Activated naive CD4-positive, alpha-beta T cell treated with anti-CD3 and anti-CD28 coated beads, Interleukin-2, amount 50 U/mL, for 72 hours (primary cell): ENCODE measurements at places on chromosomes 1 and 21. TPM values are rescaled to one million over a fixed set of nuclear protein-coding genes. Genes with fewer than 3 reads are reported as not detected.

The ERG gene
- not detected for total RNA-seq

The IFI44 gene
- total RNA-seq: 13.0 TPM

The SCNM1 gene
- total RNA-seq: 83.9 TPM

The GPR157 gene
- 4.5 TPM for total RNA-seq

The HJV gene
- not detected for total RNA-seq

The C1orf226 gene
- 0.14 TPM for total RNA-seq

The KRTAP12-2 gene
- total RNA-seq: not detected

The RIT1 gene
- total RNA-seq: 33.1 TPM

The IGFN1 gene
- total RNA-seq: not detected

The GPR52 gene
- 0.57 TPM for total RNA-seq

The APOBEC4 gene
- not detected for total RNA-seq

The LCE3E gene
- not detected for total RNA-seq

The RHD gene
- not detected for total RNA-seq

The TNNI3K gene
- 0.98 TPM for total RNA-seq

The TRAPPC10 gene
- 59.5 TPM for total RNA-seq

The LCE1A gene
- not detected for total RNA-seq

The AGTRAP gene
- 9.7 TPM for total RNA-seq

The PLEKHA6 gene
- total RNA-seq: 1.0 TPM

The ADAMTSL4 gene
- total RNA-seq: 2.9 TPM

The KCNC4 gene
- 27.1 TPM for total RNA-seq

The CPTP gene
- 12.2 TPM for total RNA-seq

The DCST2 gene
- 1.8 TPM for total RNA-seq

The FNDC10 gene
- 0.18 TPM for total RNA-seq

The HSD3B1 gene
- not detected for total RNA-seq

The DIO1 gene
- not detected for total RNA-seq

The GRHL3 gene
- not detected for total RNA-seq

The GON4L gene
- 80.4 TPM for total RNA-seq
